G401 (cell line): ENCODE measurements at places on chromosomes 6 and 20. TPM values are rescaled to one million over a fixed set of nuclear protein-coding genes. Genes with fewer than 3 reads are reported as not detected.

Gene OR10C1
- total RNA-seq: not detected in 2 replicates

Gene DLK2
- 3.1 and 3.4 TPM in 2 replicates for total RNA-seq

Gene OSTM1
- 23.0 and 39.2 TPM in 2 replicates for total RNA-seq

Gene TFAP2C
- 0.12 and 0.27 TPM in 2 replicates for total RNA-seq

DNA sequence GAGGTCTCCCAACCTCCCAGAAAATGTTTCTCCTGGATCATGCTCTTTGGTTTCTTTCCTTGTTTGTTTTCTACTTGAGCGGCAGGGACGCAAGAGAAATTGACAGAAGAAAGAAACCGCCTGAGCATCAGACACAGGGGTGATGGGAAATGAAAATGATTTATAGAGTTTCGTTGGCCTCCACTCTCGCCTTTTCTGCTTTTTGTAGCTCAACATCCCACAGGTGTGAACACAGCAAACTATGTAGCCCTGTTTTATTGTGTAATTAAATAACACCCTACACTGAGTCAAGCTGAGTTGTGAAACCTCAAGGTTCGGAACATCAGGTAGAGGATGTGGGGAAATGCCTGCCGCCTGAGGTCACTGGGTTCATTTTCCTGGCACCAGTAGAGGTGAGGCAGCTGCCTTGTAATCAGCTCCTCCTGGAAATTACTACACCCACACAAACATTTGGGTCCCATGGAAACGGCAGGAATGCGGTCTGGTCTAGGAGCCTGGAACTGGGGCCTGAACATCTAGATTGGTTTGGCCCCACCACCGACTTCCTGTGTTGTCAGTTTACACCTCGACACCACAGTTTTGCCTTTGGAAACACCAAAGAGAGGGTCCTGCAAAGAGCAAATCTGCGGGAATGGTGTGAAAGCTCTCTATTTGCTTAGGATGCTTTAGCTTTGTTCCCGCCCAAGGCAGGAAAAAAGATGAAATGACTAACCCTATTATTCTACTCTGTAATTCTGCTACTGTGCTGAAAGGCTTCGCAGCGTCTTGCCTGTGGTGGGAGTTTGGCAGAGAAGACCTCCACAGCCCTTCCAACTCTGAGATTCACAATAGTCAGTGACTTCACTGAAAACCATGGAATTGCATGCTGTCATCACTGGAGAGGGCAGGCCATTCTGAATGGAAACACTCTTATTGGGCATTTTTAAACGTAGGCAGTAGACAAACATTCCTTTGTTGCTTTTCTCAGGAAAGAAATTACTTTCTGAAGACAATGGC lies 53.0 kb downstream of the ADAT2 start:
- DNase-seq: no peak

GRCh38 chr6:18473755-18474154 lies 86.6 kb downstream of the RNF144B start:
- DNase-seq: no peak

DNA sequence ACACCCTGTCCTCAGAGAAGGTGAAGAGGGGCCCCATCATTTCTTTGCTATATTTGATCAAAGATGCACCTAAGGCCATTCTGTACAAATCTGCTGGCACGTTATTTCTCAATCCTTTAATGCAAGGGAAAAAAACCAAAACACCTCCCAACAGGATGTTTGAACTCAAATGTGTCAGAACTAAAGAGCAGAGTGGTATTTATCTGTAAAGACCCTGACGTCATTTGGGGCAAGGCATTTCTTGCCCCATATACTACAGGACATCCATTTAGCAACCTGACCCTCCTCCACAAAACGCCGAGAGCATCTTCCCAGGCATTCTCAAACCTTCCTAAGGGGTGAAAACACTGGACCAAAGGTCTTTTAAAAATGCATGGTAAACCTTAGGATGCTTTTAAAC lies 50.8 kb downstream of the ZMYND8 start:
- DNase-seq: no peak

- DNase-seq: no peak
Measured at GRCh38 chr6:155349129-155349528, 34.8 kb upstream of the TFB1M start.

DNA sequence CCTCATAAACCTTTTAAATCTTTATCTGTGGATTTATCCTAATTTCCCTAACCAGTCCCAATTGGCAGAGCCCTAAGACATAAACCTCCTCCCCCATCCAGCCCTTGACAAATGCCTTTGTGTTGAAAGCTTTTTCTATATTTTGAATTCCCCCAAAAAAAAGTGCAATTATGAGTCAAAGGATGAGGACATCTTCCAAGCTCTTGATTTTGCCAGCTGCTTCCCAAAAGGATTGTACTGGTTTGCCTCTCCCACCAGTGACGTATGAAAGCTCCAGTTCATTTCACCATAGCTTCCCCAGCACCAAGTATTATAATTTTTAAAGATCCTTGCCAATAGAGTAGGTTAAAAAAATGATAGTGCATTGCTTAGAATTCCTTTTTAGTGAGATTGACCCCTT lies 38.9 kb downstream of the SIRPA start:
- DNase-seq: no peak

- no peak for DNase-seq
Measured at GRCh38 chr6:44737829-44738528, 350.5 kb downstream of the CDC5L start.

DNA sequence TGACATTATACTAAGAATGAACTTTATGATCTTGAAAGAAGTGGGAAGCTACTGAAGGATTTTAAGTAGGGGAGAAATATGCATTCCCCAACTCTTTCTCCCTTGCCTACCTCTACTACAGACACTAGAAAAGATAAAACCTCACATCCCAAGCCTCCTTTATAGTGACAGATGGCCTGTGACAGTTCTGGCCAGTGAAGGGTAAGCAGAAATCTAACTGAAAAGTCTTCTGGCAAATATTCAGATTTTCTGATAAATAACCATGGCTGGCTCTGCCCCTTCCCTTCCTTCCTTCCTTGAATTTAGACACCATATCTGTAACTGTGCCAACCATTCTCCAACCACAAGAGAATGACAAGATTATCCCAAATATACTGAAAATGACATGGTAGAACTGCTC lies 10.2 kb upstream of the BEND6 start:
- peak; percentile 83 for DNase-seq

DNA sequence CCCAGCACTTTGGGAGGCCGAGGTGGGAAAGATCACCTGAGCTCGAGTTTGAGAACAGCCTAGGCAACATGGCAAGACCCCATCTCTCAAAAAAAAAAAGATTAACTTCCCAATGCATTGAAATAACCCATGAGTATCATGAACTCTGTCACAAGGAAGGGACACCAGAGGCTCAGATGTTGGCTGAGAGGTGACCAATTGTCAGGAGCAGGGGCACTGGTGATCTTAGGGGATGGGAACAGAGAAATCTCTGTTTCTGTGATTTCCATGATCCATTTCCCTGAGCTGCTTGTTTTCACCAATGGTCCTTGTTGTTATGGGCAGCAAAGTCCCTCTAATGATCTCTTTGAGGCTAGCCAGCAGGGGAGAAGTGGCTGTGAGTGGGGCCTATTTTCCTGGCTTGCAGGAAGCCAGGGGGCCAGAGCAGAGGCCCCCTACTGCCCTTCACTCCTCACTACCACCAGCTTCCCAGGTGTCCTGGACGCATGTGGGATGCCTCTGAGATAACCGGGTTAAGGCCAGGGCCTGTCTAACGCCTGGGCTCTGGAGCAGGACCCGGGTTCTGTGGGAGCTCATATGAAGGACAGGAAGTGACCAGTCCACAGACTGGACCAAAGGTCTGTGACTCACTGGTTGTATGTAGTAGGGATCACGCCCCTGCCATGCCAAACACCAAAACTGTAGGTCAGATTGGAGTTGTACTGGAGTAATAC lies 54.4 kb downstream of the PCNA start:
- DNase-seq: no peak

GRCh38 chr6:132819405-132820161 lies 5.2 kb downstream of the RPS12 start:
- DNase-seq: peak; percentile 17

DNA sequence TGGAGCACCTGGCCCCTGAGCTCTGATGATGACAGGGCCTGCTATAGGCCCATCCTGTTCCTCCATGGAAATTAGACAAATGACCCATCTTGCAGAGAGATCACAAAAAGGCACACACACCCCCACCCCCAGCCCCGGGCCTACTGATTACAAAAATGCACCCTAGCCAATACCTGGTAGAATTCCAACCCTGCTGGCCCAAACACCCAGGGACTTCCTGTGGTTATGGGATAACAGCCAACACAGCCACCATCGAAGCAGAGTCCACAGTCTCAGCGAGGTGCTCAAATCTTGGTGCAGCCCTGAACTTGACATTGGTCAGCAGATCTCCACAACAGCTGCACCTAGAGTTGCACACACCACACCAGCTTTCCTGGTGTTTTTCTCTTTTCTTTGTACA lies 17.0 kb downstream of the NCR2 start:
- no peak for DNase-seq

- DNase-seq: no peak
Measured at GRCh38 chr6:4853782-4854511, 77.7 kb downstream of the CDYL start.

DNA sequence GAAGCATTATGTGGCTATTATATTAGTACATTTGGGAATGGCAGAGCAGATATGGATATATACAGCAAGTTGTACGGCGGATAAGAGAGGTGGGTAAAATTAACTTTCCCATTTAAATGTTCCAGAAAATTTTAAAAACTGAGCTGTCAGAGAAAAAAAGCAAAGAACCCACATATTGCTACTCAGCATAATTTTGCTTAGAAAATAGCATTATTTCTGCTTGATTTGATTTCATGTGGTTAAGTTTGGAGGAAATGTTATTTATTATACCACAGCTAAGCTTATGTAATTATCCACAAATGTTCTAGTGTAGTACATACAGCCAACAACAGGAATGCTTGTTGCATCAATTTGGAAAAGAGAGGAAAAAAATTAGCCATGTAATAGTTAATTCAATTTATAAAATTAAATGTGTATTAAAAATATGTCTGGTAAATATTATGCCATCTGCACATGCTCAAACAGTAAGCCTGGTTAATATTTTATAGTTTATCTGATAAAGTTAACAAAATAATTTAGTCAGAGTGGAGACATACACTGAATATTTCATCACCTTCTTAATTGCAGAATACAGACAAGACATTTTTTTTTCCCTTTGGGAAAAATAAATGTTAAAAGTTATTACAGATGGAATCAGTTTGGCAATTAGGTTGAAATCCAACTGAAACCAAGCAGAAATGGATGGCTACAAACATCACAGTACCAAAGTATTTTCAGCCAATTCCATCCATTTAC lies 172.1 kb upstream of the ID4 start:
- no peak for DNase-seq

GRCh38 chr6:150293423-150294173 lies 75.2 kb upstream of the IYD start:
- DNase-seq: no peak

DNA sequence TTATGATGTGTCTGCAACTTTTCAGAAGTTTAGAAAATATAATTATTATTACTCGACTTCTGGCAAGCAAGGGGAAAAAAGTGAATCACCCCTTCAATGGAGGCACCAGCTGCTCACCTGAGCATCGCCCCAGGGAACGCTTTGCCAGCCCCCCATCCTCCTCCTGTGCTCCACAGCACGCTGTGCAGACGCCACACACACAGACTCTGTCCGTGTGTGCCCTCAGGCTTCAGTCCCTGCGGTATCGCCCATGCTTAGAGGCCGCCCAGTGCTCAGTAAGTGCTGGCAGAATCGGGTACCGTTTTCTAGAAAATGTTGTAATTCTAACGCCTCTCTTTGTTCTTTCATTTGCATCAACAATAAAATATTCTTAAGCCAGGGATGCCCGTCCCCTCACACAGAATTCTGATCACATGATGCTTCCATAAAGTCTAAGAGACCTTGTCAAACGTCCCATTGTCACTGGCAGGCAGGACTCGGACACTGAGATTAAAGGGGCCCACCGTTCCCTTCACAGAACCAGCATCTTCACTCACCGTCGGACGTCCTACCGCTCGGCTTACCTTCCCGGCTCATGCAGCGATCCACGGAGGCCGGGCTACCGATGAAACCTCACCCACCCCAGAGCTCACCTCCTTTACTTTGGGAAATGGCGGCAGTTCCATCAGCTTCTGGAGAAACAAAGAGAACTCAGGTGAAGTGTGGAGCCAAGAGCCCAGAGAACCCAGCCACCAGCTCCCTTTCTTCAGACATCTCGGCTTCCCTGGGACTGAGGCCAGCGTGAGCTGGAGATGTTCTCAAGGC lies 105.5 kb downstream of the DLL1 start:
- no peak for DNase-seq

GRCh38 chr6:155936551-155936950 lies 480.9 kb upstream of the NOX3 start:
- no peak for DNase-seq
